ENCODE measurements at places on chromosomes 3 and 15.
A peak's percentile ranks its signal among the peaks of the same experiment; 100 is the strongest.

- peak; percentile 47 for DNase-seq
These were observed at the start of gene ALDH1L1 for GRCh38 chr3:126180477-126181397. Gene ALDH1L1, minus strand, starts transcription at chr3:126180586. Its CDS starts 19,607 bp downstream, at chr3:126160979.

- no peak for DNase-seq
These were observed 5.1 kb upstream of the LTF start for GRCh38 chr3:46469680-46470357.

DNA sequence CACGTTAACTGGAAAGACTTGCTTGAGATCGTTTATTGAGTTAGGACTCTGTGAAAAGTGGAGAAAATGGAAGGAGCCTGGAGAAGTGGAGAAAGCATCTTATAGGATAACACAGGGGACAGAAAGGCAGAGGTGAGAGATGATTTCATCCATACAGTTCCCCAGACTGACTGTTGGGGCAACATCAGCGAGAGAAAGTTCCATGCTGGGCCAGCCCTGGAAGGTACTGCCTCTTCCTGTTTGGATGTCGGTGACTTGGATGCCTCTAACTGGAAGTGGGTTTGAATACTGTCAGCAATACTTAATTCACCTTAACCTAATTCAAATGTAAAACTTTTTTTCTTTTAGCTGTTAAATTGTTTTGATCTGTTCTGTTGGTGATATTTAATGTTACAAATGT lies 32.3 kb downstream of the ATP13A5 start:
- DNase-seq, result no peak

DNA sequence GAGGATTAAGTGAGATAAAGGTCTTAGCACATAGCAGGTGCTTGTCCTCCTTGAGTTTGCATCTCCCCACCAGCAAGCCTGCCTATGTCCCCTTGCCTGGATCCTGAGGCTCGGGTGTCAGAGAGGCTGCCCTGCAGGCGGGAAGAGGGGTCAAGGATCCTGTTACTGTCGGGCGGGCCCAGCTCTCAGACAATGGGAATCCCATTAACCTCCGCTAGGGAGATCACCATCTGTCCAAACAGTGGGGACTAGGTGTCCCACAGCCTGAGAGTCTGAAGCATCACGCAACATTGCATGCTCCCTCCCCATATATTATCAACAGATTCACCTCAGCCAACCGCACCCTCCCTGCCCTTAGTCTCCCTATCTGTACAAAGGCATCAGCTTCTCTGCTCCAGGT lies 151.4 kb downstream of the FBLN2 start:
- DNase-seq, result no peak

DNA sequence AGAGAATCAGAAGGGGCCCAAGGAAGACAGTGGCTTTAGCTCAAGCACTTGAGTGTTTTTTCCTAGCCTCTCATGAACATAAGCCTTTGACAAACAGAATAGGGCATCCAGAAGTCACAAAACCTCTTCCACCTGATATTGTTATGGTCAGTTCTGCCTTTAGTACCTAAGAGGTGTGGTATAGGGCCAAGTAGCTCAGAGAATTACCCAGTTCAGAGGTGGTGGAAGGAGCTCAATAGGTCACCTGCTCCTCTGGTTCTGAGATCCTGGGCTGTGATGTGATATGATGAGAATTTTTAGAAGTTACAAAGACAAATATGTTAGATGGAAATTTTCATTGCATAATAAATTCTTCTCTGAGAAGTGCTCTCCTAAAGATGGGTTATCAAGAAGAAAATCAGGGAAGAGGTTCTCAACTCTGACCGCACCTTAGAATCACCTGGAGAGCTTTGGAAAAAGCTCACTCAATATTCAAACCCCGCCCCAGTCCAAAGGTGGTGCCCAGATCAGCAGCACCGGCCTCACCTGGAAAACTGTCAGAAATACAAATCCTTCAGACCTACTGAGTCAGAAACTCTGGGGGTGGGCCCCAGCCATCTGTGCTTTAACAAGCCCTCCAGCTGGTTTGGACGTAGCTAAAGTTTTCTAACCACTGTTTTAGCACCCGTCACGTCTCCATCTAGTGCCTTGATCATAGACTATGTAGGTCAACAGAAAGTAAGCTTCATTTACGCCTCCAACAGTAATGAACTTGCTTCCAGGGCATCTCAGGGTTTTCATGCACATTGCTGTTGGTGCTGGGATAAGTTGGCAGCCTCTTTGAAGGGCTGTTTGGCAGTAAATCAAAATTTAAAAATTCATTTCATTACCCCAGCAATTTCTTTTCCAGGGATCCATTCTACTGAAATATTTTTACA lies 101.3 kb downstream of the MYH15 start:
- no peak for DNase-seq

DNA sequence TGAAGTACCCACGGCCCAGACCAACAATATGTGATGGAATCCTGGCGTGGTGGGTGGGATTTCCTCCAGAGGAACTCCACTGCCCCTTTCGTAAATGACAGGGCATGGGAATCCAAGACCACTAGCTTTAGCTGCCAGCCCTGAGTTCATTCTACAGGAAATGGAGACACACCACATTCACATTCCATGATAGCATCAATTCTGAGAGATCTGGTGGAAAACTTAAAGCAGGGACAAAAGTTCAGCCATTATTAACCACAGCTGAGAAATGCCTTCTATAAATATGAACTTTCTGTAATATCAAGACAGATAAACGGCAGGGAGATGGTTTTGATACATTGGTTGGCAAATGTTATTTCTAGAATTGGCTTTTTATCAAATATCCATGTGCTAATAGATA lies 98.2 kb downstream of the FBN1 start:
- peak; percentile 85 for DNase-seq

DNA sequence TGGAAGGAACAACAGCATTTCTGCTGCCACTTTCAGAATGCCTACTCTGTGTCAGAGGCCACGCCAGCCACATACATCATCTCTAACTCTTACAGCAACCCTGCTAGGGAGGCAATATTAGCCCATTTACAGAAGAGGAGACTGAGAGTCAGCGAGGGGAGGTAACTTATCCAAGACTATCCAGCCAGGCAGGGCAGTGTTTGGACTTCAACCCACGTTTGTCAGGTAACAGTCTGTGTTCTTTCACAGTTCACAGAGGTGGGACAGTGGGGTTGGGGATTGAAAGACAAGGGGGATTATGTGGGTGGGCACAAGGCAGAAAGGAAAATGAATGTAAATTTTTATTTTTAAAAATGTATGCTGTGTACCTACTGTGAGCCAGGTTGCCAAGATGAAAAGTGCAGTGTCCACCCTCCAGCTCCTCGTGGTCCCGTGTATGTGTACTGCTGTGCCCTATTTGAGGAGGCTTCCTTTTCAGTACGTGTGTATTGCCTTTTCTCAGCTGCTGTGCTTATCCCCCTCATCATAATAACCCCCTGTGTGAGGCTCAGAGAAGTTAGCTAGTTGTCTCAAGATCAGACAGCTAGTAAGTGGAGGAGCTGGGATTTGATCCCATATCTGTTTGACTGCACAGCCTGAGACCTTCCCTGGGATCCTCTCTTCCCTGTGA lies 16.5 kb upstream of the ATP2B2 start:
- no peak for DNase-seq

GRCh38 chr3:123372686-123373473 lies 76.0 kb downstream of the ADCY5 start:
- DNase-seq, result no peak

DNA sequence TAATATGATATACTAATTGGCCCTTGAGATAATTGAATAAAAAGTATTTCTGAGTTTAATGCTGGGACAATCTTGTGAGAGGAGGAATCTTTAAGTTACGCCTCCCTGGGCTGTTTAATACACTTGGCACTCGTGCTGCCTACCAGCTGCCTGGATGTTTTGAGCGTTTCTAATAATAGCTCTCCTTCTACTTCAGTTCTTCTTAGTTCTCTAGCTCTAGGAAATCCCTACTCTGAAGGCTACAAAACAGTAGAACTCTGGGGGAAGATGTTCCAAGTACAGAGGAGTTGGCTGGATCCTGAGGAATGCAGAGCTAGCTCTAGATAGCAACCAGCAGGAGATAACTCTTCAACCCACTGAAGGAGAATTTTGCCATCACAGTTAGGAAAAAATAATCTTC lies 3.5 kb downstream of the NAALADL2 start:
- peak; percentile 14 for DNase-seq

- DNase-seq, result no peak
These were observed 226.2 kb downstream of the SLCO3A1 start for GRCh38 chr15:92079647-92080255.

DNA sequence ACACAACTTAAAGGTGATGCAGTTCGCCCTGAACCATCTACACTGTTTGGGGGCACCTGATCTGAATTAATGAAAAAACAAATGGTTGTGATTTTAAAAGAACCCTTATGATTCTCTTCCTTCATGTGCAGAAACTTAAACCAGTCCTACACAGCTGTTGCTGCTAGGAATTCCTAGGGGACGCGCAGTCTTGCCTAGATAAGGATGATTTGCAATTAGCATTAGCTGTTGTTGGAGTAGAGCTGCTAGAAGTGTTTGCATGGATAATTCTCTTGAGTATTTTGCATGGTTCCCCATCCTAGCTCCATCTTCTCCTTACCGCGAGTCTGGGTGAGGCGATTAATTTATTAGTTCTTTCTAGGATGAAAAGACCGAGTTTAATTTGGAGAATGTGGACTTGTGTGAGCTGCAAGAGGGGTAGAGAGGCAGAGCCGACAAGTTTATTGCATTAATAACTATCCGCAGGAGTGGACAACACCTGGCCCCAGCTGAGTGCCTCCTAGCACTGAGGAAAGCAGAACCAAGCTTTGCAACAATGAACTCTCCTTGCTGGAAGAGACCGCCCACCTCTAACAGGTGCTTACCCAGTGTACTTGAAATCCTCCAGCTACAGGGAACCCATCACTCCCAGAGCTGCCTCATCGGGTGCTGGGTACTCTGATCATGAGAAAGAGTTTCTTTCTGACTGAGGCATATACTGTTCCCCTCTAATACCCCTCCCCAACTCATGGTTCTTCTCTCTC lies 75.0 kb upstream of the WNT7A start:
- no peak for DNase-seq

DNA sequence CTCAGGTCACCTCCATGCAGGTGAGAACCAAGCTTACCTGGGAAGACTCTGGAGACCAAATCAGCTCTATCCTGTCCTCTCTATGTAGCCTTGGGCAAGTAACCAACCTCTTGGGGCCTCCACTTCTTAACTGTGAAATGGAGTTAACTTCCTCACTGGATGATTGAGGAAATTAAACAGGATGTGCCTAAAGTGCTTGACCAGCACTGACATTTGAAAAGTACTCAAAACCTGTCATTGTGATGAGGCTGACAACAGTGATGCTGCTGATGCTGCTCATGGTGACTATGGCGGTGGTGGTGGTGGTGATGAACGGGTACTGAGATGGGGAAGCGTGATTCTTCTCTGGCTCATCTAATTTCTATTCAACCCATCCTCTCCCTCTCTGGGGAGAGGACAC lies 22.3 kb downstream of the VIPR1 start:
- DNase-seq, result no peak

- DNase-seq, result no peak
These were observed 16.6 kb upstream of the TXNRD3 start for GRCh38 chr3:126671521-126671920.

GRCh38 chr3:50203809-50204803 lies 965 bp upstream of the SLC38A3 start:
- DNase-seq, result peak; percentile 21

GRCh38 chr3:134084242-134084950 lies 54.7 kb upstream of the SLCO2A1 start:
- no peak for DNase-seq

DNA sequence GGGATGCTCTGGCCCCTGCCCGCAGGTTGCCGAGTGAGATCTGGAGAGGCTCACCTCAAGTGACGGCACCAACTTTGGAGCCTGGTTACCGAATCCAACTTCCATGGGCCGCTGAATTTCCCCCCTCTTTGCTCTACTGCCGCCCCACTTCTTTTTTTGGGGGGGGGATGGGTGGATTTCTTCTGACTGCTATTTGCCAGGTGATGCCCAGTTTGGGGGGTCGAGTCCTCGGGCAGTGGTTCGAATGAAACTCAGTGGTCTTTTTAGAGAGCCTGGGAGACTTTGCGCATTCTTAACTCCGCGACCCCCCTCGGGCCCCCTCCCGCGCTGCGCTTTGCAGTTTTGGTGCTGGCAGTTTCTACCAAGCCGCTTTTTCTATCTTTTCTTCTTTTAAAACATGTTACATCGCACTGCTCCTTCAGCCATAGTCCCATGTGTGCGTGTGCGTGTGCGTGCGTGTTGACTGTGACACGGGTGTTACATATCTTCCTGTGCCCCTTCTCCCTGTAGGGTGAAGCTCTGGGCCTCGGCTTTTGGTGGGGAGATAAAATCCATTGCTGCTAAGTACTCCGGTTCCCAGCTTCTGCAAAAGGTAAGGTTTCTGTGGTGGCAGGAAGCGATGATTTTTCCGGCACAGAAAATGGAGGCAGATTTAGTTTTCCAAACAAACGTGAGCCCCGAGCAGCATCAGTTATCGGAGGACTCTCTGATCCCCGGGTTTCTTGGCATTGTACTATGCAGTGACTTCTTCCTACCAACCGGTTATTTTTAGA lies 837 bp downstream of the CACNA2D3 start:
- no peak for DNase-seq
